ENCODE measurements at places on chromosomes 16 and 17. TPM values are rescaled to one million over a fixed set of nuclear protein-coding genes. Genes with fewer than 3 reads are reported as not detected.

Gene KRTAP3-1
- total RNA-seq = not detected

Gene VWA3A
- total RNA-seq = not detected

Gene SPIRE2
- 3.2 TPM for total RNA-seq

Gene HOXB4
- 2.0 TPM for total RNA-seq

Gene DYNLL2
- total RNA-seq = 15.0 TPM

Gene BCAR1
- 34.1 TPM for total RNA-seq

Gene TBC1D3I
- total RNA-seq = not detected

Gene CTRB2
- total RNA-seq = not detected

Gene MYH11
- 9.5 TPM for total RNA-seq

Gene ZFPM1
- total RNA-seq = not detected
